ENCODE measurements at places on chromosomes 3 and 15.

- DNase-seq: no peak
These were observed 6.7 kb upstream of the PIGZ start for GRCh38 chr3:196975349-196975748.

GRCh38 chr3:64186667-64187064 lies 38.6 kb downstream of the PRICKLE2 start:
- no peak for DNase-seq

DNA sequence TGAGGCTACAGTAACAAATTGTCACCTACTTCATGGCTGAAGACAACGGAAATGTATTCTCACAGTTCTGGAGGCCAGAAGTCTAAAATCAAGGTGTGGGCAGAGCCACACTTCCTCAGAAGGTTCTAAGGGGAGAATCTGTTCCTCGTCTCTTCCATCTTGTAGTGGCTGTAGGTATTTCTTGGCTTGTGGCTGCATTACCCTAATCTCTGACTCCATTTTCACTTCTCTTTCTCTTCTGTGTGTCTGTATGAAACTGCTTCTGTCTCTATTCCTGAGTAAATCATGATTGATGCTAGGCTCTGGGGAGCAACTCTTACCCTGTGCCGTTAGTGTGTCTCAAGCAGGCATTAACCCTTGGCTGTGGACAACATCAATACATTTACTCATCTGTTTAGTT lies 164.7 kb downstream of the SQOR start:
- no peak for DNase-seq

DNA sequence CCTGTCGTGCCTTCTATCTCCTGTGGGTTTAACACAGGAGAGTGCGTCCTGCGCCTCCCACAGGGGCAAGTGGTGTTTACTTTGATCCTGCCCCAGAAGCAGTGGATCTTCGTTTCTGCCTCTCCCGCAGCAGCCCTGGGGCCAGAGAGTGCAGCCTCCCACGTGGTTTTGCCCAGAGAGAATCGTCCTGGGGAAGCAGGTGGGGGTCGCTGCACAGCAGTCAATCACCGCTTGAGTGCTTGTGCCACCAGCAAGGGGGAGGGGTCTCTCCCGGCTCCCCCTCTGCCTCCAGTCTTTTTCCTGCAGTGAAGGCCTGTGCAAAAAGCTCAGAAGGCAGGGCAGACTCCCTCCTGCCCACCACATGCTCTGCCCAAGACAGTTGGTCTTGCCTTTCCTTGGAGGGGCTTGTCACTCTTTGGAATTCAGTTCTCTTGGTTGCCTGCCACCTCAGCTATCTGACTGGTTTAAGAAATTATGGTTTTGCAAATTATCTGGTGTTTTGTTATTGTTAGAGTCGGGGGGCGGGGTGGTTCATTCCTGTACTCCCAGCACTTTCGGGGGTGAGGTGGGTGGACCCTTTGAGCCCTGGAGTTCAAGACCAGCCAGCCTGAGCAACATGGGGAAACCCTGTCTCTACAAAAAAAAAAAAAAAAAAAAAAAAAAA lies 26.9 kb downstream of the STOML1 start:
- DNase-seq: no peak

GRCh38 chr3:118833075-118833474 lies 201.6 kb downstream of the IGSF11 start:
- DNase-seq: no peak

- no peak for DNase-seq
These were observed 55.2 kb downstream of the IQSEC1 start for GRCh38 chr3:13018043-13018451.

Data from stimulated activated CD4-positive, alpha-beta T cell treated with anti-CD3 and anti-CD28 coated beads, TNF-alpha, amount 100 ng/mL, for 1 hour (primary cell).